HCT116 (cell line): ENCODE measurements at places on chromosomes 7 and 10. TPM values are rescaled to one million over a fixed set of nuclear protein-coding genes. Genes with fewer than 3 reads are reported as not detected.

DNA sequence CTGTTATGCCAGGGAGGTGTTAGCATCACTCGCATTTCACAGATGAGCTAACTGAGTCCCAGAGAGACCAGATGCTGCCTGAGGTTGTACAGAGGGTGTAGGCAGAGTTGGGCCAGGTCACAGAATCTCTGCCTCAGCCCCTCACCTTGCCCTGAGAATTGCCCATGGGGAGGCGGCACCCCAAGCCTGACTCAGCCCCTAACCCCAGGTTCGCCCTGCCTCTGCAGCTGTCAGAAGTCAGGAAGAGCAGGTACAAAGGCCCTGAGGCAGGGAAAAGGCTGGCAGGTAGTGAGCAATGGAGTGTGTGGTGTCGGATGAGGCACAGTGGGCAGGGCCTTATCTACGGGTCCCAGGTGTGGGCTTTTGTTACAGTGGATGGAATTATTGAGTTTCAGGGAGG lies 79.4 kb downstream of the MYL10 start:
- no peaks in the 10 kb centered on the region for H3K36me3 ChIP-seq
- no peak overlapping the region for H3K27ac ChIP-seq
- no peaks in the 10 kb centered on the region for H3K27me3 ChIP-seq

- no peaks in the 10 kb centered on the region for H3K36me3 ChIP-seq
- no peak for DNase-seq
- no peak overlapping the region for H3K27ac ChIP-seq
Measured at GRCh38 chr10:24306507-24306875, 97.6 kb downstream of the KIAA1217 start.

DNA sequence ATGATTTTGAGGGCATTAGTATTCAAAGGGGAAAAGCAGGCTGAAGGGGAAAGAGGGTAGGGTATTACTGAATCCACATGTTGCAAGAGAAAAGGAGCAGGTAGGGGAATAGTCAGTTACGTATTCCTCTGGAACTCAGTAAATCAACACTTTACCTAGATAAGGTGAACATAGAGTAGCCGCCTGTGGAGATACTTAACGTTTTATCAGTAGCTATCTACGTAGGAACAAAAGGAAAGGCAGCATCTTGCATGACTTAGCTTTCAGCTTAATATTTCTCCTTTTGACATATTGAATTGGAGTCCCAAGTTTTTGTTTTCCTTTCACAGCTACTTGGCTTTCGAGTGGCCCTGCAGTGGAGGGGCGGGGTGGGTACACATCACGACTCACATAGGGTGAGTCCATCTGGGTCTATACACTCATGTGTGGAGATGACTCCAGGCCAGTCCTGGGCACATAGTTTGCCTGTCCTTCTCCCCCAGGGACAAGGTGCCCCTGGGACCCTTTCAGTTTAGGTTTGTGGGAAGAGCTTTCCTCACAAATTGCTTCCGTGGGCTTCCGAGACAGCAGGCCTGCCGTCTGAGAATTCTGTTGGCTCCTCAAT lies 48.1 kb downstream of the CCNY start:
- no peak for DNase-seq
- H3K36me3 ChIP-seq: no peaks in the 10 kb centered on the region
- no peaks in the 10 kb centered on the region for H3K27me3 ChIP-seq
- no peak overlapping the region for H3K27ac ChIP-seq
- no peak overlapping the region for H3K4me3 ChIP-seq
- no peaks in the 10 kb centered on the region for H3K4me1 ChIP-seq

The CRPPA gene
- 1.6 TPM for total RNA-seq

GRCh38 chr7:93461350-93461749 lies 113.2 kb downstream of the CALCR start:
- peaks cover 9% of the 10 kb centered on the region; the same call in 1 of the 2 replicates for H3K27me3 ChIP-seq
- DNase-seq: no peak
- no peak overlapping the region for H3K4me3 ChIP-seq
- no peak overlapping the region for H3K27ac ChIP-seq
- H3K4me1 ChIP-seq: no peaks in the 10 kb centered on the region

The CPN1 gene
- total RNA-seq: 0.12 TPM
